ENCODE measurements at places on chromosomes 12 and 14. TPM values are rescaled to one million over a fixed set of nuclear protein-coding genes. Genes with fewer than 3 reads are reported as not detected.

Gene SERPINA3
- not detected for polyA plus RNA-seq

- DNase-seq, result no peak
Observed at GRCh38 chr14:23365036-23365731, at the start of gene EFS. EFS (minus strand) TSS chr14:23365172; CDS start chr14:23365025, 147 bp downstream.

DNA sequence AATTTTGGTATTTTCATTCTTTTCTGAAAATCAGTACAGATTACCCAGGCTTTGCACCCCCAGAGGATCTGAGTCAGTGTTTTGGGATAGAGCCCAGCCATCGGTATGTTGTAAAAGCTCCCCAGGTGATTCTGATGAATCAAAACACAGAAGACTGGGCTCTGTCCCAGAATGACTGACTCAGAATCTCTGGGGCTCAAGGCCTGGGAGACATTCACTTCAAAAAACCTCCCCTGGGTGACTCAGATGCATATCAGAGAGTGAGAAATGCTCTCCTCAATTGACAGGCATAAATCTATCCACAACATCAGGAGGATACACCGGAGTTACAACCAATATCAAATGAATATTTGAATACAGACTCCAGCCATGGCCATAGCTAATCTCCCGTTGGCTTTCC is 32.6 kb downstream of the SLC35F4 start:
- no peak for DNase-seq

DNA sequence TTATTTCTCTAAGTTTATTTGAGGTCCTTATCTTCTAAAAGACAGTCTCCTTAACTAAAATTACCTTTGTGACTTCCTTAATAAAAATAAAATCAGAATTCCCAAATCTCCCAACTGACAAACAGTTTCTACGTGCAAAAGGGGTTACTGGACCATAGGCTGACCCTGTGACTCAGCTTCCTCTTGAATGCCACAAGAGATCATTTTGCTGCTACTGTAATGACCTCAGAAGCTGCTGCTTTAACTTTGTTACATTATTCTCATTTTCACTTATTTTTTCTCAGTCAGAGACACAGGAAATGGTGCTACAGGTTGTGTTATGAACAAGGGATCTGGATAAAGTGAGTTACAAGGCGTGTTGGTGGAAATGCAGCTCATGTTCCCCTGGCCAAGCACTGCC is 132.2 kb upstream of the TMTC2 start:
- DNase-seq, result peak; percentile 54

DNA sequence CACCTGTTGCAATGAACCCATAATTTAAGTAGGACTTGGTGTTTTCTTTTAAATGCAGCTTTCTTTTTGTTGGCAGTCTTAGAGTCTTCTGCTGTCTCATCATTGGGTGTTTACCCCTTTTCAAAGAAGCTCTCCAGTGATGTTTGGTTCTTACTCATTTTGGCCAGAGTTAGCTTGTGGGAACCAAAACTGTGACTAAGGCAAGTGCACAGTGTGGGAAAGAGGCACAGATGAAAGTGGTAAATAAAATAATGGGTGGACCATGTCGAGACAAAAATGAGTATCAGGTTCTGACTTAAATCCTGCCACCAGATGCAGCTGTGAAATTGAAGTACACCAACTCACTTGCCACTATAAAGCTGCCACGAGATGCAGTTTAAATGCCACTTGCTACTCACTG is 615.4 kb upstream of the MIS18BP1 start:
- no peak for DNase-seq

- no peak for DNase-seq
Observed at GRCh38 chr14:56996721-56997399, 186.6 kb upstream of the OTX2 start.
